ENCODE measurements at places on chromosomes 6 and 20.

- DNase-seq, result no peak
Observed at GRCh38 chr6:36285797-36286196, 15.9 kb downstream of the PNPLA1 start.

- DNase-seq, result no peak
Observed at GRCh38 chr6:26473429-26473757, 15.6 kb downstream of the BTN2A1 start.

DNA sequence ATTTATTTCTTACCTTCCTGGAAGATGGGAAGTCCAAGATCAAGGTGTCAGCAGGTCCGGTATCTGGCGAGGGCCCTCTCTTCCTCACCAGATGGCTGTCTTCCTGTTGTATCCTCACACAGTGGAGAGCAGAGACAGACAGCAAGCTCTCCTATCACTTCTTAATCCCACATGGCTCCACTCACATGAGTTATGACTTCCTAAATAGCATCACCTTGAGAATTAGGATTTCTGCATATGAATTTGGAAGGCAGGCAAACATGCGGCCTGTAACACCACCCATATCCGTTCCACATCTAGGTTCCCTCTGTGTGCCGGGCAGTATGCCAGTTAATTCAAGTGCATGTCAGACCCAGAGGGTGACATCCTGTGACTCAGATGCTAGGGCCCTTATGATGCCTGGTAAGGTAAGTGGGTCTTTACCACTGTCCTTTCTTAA is 2.1 kb downstream of the RAET1E start:
- DNase-seq, result peak; percentile 95

DNA sequence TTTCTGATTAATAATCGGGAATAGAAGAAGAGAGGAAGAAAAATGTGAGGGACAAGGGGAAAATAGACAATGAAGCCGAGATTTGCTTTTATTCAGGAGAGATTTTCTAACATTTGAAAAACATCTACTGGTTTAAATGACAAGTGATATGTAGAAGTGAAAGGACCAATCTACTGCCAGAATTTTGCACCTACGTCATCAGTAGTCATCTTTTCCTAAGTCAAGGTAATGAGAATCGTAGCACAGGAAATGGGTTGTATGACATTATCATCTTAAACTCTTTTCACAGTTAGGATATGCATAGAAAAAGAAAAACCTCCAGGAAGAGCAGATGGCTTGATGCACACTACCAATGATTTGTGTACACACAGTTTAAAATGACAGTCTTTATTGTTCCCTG is 45.3 kb upstream of the RAB32 start:
- DNase-seq, result no peak

DNA sequence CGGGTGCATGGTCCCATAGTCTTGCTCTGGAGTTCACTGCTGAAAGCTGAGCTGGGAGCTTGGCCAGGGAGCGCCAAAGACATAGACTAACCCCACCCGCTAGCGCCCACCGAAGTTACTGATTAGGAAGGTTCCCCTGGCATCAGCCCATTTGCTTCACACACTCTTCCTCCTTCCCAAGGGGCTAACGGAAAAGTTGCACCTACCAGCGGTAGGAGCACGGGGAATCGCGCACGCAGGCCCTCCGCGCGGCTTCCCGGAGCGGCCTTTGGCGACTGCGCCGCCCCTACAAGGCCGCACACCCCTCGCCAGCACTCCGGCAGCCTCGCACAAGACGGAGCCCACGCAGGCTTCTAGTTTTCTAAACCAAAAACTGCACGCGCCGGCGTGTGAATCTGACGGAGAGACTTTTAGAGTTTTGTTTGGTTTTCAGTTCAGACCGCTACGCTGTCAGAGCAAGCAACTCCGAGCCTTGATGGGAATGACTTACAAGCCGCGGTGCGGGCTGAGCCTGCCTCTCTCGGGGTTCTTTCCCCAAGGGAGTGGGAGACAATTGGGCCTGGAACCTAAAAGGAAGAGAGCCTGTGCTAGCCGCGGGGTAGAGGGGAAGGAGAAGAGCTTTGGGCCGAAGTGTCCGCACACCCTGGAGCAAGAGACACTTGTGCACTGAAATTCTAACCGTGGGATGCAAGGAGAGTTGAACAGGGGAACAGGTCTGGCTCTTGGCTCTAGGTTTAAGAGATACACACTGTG is 891 bp upstream of the POU3F2 start:
- peak; percentile 54 for DNase-seq

DNA sequence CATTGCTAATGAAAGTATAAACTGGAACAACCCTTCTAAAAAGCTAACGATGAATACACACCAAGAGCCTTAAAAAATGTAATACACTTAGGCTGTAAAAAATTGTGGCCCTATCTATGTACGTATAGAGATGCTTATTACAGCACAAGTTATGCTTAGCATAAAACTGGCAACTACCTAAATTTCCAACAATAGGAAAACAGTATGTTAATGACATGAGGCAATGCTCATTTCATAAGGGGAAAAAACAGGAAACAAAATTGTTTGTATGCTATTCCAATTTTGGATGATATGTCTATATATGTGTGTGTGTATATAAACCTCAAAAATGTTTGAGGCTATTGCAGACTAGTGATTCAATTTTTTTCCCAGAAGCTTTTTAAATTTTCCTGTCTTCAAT is 82.5 kb downstream of the DTNBP1 start:
- no peak for DNase-seq

GRCh38 chr6:39088331-39088730 is 26.7 kb downstream of the SAYSD1 start:
- peak; percentile 67 for DNase-seq

DNA sequence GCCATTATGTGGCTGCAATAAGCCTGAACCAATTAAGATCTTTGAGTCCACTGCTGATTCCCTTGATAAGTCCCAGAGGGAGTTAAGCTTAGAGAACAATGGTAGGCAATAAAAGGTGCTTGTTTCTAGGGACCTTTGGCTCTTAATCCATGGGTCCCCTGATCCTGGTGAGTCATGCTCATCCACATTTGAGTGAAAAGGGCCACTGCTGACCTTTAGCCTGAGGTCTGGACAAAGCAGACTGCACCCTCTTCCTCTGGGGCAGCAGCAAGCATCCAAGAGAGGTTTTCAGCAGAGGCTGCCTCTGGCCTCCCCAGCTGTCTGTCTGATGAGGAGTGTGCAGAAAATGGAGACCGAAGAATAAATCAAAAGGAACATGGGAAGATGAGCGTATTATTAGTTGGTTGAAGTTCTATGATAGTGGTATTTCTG is 16.1 kb upstream of the SCGN start:
- no peak for DNase-seq

GRCh38 chr6:3382326-3383279 is 74.2 kb downstream of the SLC22A23 start:
- DNase-seq, result no peak

GRCh38 chr6:16305246-16305725 is 66.9 kb downstream of the GMPR start:
- DNase-seq, result no peak

GRCh38 chr6:148528292-148528691 is 185.7 kb downstream of the SASH1 start:
- peak; percentile 24 for DNase-seq

DNA sequence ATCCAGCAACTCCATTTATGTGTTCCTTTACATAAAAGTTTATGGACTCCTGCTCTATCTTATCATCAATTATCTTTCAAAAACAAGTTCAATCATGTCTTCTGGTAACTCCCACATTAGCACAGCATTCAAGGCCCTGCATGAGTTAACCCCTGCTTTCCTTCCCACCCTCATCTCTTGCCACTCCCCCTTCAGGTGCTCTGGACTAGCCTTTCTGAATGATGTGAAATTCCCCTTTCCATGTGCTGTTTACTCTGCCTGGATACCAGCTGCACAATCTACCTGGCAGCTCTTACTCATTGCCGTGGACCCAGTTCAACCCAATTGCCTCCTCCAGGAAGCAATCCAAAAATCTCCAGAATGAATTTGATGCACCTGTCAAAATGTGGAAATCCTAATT is 11.9 kb downstream of the ADGRF4 start:
- DNase-seq, result no peak

DNA sequence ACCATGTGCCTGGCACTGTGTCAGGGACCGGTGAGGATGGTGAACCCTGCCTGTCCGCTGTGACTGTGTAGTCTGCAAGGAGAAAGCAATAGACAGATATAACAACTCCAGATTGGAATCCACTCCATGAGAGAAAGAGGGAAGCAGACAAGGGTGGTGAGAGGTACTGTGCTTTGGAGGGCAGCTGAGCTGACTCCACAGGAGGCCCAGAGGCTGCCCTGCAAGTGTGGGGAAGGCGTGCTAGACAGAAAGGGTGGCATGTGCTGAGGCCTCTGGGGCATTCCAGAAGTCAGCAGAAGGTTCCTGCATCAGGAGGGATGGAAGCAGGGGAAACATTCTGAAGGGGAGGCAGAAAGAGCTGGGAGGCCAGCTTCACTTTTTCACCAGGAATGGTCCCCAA is 39.3 kb upstream of the APCDD1L start:
- DNase-seq, result no peak

DNA sequence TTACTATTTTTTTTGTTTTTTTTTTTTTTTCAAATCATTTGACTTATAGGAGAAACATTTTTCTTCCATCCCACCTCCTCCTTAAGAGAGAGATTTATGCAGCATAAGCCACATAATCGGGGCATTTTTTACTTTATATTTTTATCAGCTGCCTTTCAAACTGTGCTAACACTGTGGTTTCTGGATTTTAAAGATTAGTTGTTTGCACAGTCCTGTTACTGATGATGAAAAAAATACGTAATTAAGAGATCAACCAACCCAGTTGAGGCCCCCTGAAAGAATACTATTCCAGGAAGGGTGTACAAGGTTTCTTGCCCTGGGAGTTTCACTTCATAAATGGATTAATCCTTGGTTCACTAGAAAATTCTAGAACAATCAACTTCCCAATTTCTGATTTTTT is 68.3 kb downstream of the MMS22L start:
- no peak for DNase-seq

All from hematopoietic multipotent progenitor cell (in vitro differentiated cells).